ENCODE measurements at places on chromosomes 11 and 22.

- no peak for DNase-seq
These were observed 37.5 kb upstream of the LYVE1 start for GRCh38 chr11:10605941-10606381.

GRCh38 chr11:101508370-101508769 is 75.4 kb downstream of the TRPC6 start:
- DNase-seq: no peak

DNA sequence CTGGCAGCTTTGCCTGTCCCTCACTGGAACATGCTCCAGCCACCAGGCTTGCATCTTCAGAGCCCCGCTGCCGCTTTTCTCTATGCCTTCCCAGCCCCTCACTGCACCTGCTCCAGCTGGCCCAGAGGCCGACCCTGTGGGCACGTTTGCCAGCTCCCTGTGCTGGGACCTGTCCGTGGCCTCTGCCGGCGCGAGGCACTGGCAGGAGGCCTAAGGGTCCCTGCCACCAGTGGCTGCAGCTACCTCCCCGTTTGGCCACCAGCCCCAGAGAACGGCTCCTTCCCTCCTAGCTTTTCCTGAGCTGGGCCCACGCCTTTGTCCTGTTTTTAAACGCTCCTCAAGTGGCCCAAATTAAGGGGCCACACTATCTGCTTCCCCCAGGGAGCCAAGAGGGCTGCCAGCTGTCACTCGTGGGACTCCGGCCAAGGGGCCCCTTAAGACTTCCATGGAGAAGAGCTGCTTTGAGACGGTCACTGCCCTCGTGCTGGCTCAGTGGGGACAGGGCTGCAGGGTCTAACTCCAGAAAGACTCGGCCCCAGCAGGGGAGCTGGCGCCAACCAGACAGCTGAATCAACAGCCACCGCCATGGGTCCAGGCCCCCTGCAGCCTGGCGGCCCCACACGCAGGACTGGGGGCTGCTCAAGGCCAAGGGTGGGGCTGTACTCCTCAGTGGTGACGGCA is 24.6 kb upstream of the WNT7B start:
- no peak for DNase-seq

GRCh38 chr11:109109571-109110315 is 312.2 kb upstream of the C11orf87 start:
- DNase-seq: no peak

DNA sequence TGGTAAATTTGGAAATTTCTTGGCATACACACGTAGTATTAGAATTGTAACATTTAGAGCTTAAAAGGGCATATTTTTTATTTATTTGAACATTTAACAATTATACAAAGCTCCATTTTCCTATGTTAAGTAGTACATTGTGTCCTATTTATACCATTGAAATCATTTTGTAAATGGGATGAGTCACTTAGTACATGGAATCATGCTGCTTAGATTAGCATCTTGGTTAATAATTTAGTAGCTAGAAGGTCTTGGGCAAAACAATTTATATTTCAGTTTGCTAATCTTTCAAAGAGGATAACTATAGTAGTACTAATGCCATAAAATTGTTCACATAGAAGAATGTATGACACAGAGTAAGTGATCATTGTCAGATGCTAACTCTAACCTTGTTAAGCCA is 450.1 kb upstream of the LUZP2 start:
- DNase-seq: no peak

DNA sequence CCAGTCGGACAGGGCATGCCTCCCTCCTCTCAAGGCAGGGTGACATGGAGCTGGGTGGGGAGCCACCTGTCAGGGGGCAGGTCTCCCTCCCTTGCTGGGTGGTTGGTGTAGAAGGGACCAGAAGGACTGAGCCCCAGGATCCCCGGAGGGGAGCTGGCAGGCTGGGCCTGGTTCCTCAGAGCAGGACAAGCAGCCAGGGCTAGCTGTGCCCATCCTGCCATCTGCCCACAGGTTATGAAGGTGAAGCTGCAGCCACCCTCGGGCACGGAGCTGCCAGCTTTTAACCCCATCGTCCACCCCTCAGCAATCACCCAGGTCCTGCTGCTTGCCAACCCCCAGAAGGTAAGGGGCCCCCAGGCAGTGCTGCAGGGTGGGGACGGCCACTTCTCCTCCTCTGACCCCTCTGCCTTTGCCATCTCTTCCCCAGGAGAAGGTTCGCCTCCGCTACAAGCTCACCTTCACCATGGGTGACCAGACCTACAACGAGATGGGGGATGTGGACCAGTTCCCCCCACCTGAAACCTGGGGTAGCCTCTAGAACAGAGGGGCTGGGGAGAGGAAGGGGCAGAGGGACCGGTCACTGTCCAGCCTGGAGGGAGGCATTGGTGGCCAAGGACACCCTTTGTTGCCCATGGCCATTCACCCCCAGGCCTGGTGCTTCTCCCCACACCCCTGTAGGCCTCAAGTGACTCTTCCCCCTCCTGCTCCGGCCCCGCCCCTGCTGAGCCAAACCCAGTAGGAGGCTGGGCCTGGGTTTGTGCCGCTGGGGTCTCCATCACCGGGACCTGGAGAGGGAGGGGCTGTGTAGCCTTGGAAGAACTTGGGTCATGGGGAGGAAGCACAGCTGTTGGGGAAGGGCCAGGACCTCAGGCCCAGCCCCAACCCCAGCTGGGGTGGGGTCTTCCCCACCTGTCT is 7.0 kb upstream of the SH3BP1 start:
- DNase-seq: no peak

DNA sequence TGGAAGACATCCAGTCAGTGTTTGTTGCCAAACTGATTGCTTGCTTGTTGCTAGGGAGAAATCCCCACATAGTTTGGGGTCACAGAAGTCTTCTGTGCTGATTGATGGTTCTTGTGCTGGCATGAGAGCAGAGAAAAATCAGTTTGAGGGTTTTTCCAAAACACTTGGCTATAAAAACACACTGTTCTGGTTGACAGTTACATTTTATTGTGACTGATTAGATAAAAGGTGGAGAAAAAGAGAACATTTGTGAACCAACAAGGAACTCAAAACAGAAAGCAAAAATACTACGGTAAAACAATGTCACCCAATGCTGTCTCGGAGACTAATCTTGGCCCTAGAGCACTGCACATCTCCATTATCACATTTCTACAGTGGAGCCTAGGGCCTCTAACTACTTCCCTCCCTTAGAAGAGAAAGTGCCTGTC is 14.4 kb upstream of the EIF4G2 start:
- no peak for DNase-seq

GRCh38 chr11:124875401-124875800 is 10.2 kb downstream of the ROBO3 start:
- no peak for DNase-seq

DNA sequence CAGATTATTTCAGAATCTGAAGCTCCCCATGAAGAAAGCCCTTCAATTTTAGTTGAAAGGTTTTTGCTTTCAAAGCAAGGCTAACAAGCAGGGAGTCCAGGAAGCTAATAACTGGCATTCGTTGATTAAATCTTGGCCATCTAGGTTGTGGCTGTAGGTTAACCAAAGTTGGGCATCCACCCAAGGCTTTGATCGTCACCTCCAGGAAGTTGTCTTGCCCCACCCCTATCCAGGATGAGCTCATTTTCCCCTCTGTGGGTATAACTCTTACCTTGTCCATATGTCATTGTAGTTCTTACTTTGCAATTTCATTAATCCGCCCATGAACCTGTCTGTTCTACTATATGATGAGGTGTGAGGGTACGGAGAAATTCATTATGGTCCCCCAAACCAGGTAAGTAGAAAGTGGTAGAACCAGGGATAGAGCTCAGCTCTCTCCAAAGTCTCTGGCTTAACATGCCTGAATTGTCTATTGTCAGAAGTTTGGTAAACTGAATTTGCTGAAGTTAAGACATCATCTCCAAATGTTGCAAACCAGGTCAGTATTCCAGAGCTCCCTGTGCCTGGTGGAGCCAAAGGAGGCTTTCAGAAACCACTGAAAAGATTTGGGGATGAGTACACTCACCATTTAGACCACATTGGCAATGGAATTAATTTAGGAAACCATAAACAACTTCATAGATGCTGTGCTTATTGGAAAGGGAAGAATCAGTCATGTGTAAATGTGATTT is 97.1 kb downstream of the CD44 start:
- DNase-seq: no peak

DNA sequence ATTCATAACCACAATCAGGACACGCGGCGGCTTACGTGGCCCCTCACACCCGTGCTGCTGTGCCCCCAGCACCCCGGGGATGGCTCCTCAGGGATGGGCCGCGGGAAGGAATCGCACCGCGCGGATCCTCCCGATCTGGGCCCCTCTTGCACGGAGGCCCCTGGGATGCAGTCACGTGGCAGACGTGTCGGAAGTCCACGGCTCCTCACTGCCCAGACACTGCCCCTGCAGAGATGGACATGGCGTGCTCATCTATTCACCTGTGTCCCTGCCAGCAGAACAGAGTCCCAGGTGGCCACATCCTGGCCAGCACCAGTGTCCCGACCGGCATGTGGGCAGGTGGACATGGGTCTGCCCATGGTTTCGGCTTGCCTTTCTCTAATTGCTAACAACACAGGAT is 12.8 kb downstream of the MOB2 start:
- no peak for DNase-seq

GRCh38 chr11:79092791-79093353 is 348.0 kb downstream of the TENM4 start:
- no peak for DNase-seq

All from amygdala (tissue), 56 donors.